ENCODE measurements at places on chromosomes 7 and 10. TPM values are rescaled to one million over a fixed set of nuclear protein-coding genes. Genes with fewer than 3 reads are reported as not detected.

Gene NODAL
- not detected for total RNA-seq

Gene MGAM2
- total RNA-seq: 0.24 TPM

Gene NAT16
- total RNA-seq: not detected

Gene AKR1C1
- total RNA-seq: 35.5 TPM

Gene NXPH1
- not detected for total RNA-seq

Gene AKR1E2
- total RNA-seq: 12.0 TPM

Gene CFAP43
- total RNA-seq: 0.28 TPM

Gene LRRC27
- 4.7 TPM for total RNA-seq

Gene HYAL4
- total RNA-seq: not detected

Gene CALCR
- 0.10 TPM for total RNA-seq

Gene CPA2
- total RNA-seq: not detected

Gene SKIDA1
- total RNA-seq: 1.2 TPM

Gene FEZF1
- total RNA-seq: not detected

Gene MYOZ1
- total RNA-seq: 3.3 TPM

Gene KLF14
- total RNA-seq: 0.23 TPM

Gene KIF20B
- 7.7 TPM for total RNA-seq

Gene PAX4
- not detected for total RNA-seq

Gene CREB5
- total RNA-seq: 21.9 TPM

Gene SMKR1
- not detected for total RNA-seq

Gene MET
- 26.8 TPM for total RNA-seq

Gene LRGUK
- 0.95 TPM for total RNA-seq

Gene LRIT1
- total RNA-seq: not detected

Gene NOM1
- total RNA-seq: 16.9 TPM

Gene CLDN3
- total RNA-seq: not detected

Gene VAX1
- total RNA-seq: not detected

Gene INA
- total RNA-seq: not detected
